Stimulated activated CD8-positive, alpha-beta memory T cell treated with anti-CD3 and anti-CD28 coated beads, Interleukin-4, amount 100 ng/mL, for 1 hour (primary cell): ENCODE measurements at places on chromosomes 7 and 10.

- no peak for DNase-seq
These were observed 33.3 kb upstream of the KDM7A start for GRCh38 chr7:140209866-140210609.

- DNase-seq = no peak
These were observed 6.4 kb upstream of the ZNF398 start for GRCh38 chr7:149140831-149141230.

- DNase-seq = no peak
These were observed 132.9 kb downstream of the OAT start for GRCh38 chr10:124285587-124286527.

DNA sequence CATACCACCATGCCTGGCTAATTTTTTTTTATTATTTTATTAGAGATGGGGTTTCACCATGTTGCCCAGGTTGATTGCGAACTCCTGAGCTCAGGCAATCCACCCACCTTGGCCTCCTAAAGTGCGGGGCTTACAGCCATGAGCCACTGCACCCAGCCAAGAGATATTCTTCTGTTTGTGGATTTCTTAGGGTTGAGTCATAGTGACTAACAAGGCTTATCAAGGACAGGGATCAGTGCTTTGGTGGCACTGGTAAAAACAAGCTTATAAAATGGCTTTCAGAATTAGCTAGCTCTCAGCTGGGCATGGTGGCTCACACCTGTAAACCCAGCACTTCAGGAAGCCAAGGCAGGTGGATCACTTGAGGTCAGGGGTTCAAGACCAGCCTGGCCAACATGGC lies 122.4 kb downstream of the ZNF248 start:
- no peak for DNase-seq

DNA sequence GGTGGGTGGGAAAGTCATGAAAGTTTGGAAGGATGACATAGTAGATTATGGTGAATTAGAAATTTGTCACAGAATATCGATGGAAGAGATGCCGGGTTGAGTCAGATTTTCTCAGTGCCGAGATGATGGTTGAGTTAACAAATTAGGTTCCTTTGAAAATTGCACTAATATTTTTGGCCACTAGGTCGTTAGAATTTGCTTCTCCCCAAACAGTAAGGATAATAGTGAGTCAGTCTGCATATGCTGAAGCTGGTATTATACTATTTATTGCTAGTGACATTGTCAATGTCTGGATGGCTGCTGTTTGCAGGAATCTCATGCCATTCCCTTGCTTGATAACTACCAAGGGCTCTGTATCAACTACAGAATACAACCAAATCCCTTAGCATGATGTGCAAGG lies 37.7 kb upstream of the MINDY3 start:
- DNase-seq = no peak

GRCh38 chr7:155021699-155022145 lies 18.8 kb upstream of the PAXIP1 start:
- no peak for DNase-seq

- no peak for DNase-seq
These were observed 114.2 kb upstream of the GPR22 start for GRCh38 chr7:107355616-107356015.

DNA sequence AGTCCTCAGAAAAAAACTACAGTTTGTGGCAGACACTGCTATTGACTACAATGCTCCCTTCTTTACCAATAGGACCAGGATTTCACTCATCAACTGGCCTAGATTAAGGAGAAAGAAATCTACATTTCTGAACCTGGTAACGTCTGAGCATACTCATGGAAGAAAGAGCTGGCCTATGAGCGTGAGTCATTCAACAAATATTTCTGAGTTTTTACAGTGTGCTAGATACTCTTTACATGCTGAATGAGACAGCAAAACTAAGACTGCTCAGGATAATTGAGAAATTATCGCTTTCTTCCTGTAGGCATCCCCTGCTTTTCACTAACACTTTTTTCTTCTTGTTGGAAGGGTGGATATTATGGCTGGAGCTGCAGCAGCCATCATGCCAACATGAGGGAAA lies 609.7 kb downstream of the TNS3 start:
- DNase-seq = no peak

- DNase-seq = no peak
These were observed 30.5 kb upstream of the AUTS2 start for GRCh38 chr7:69567800-69568199.

DNA sequence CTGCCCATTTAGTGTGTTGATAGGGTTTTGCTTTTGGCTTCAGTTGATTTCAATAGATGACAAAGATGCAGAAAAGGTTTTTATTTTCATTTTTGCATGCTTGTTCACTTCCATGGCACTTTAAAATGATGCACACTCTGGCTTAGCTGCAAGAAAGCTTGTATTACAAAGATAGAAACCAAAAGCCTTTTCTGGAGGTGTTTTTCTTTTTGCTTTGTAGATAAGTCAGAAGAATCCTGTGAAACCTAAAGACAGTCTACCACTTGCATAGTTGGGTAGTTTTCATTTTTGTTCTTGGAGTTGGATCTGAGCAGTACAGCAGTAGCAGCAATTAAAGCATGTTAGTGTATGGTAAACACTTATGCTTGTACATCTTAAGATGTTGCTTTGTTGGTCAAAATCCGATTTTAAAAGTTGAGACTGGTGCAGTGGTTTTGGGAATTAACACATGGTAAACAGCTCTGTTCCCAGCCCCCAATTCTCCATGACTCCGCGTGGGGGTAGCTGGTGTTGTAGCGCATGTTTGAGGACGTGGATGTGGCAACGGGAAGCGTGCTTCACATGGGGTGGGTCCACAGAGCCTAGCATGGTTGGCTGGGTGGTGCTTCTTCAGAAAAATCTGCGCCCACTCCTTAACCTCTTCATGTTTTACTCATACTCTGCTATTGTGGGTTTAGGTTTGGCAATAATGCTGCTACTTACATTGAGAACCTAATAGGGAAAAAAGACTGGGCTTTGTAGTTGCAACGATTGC lies 19.8 kb downstream of the CCNY start:
- no peak for DNase-seq

DNA sequence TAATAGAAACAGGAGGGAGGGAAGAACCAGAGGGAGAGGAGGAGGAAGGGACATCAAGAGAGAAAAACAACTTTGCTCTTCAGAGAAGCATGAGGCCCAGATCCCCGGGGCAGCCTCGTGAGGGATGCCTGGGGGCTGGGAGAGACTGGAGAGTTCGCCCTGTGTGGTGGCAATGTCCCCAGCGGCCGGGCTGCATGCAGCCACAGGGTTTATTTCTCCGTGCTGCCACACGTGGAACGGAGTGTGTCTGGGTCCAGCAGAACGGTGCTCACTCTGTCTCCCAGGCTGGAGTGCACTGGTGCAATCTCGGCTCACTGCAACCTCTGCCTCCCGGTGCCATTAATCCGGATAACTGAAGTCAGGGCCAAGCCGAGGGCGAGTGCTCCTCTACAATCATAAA lies 257.7 kb downstream of the ACTR3B start:
- no peak for DNase-seq

GRCh38 chr10:69731698-69732097 lies 70.0 kb upstream of the COL13A1 start:
- no peak for DNase-seq

GRCh38 chr10:128623776-128624175 lies 497.6 kb upstream of the MKI67 start:
- DNase-seq = no peak

GRCh38 chr10:119761106-119761505 lies 35.3 kb downstream of the INPP5F start:
- DNase-seq = no peak

- DNase-seq = no peak
These were observed 133.4 kb upstream of the ANKRD1 start for GRCh38 chr10:91054325-91054724.

- DNase-seq = no peak
These were observed 240.1 kb downstream of the THSD7A start for GRCh38 chr7:11591943-11592342.
